ENCODE measurements at places on chromosomes 11 and 22.

GRCh38 chr11:117870103-117870952 is 6.1 kb downstream of the FXYD6 start:
- peak; percentile 64 for DNase-seq

DNA sequence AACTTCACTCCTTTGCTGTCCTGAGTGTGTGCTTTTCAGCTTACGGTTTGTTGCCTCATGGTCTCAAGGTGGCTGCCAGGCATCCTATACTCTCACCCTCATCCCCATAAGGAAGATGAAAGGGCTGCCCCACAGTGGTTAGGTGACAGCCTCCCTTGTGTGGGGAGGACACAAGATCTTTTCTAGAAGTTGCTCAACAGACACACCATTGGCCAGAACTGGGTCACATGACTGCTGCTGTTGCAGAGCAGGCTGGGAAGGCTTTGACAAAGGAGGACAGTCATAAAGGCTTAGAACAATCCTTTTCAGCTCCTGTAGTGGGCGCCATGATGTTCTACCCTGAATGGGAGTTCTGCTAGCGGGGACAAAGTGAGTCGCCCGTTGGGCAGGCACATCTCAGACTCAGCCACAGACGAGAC is 69.7 kb upstream of the RASD2 start:
- DNase-seq, result no peak

DNA sequence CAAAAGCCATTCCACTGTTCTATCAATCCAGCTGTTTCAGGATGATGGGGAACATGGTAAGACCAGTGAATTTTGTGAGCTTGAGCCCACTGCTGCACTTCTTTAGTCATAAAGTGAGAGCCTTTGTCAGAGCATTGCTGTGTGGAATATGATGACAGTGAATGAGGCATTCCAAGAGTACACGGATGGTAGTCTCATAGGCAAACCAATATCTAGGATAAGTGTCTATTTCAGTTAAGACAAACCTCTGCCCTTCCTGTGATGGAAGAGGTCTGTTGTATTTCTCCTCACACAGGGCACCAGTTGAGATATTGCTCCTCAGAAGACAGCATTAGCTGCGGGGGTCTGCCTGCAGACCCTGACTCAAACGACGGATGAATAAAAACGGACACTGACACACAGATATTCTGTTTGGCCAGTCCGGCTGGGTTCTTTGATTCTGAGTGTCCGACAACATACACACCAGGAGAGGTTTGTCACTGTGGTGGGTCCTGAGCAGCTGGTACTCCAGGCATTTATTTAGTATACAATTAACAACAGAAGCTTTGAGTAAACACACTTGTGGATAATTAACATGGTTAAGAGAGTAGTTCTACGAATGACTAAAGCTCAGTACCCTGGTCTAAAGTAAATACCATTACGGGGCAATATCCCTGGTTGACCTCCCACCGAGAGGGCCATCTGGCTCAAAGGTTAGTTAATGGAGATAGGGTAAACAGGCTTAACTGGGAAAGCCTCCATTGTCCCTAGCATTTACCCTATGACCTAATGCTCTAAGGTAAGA is 121.7 kb downstream of the ZNF280B start:
- no peak for DNase-seq

DNA sequence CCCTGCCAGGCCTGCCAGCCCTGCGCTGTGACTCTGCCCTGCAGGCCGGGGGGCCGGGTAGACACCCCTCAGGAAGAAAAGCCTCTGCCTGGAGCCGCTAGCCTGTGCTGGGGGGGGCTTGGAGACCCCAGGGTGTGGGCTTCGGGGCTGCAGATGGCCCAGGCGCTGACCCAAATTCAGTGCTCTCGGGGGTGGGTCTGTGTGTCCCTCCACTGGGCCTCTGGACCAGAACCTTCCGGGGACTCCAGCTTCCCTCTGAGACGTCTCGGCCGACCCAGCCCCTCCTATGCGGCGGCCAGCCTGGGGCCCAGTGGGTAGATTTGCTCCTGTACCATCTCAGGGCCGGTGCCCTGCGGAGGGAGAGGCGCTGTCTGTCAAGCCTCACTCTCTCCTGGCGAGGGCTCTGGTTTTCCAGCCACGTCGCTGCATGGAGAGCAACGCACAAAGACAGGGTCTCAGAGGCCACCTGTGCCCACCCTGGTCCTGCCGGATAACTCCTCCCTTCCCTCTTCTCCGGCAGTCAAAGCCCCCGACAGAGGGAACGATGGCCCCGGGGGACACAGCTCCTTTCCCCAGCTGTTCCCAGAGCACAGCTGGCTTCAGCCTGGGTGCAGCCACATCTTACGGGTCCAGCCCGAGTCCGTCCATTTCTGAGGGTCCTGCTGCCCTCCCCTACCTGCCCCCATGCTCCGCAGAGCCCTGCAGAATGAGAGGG is 40.1 kb upstream of the TOLLIP start:
- DNase-seq, result no peak

GRCh38 chr11:117195761-117196160 is 3.4 kb upstream of the TAGLN start:
- no peak for DNase-seq

DNA sequence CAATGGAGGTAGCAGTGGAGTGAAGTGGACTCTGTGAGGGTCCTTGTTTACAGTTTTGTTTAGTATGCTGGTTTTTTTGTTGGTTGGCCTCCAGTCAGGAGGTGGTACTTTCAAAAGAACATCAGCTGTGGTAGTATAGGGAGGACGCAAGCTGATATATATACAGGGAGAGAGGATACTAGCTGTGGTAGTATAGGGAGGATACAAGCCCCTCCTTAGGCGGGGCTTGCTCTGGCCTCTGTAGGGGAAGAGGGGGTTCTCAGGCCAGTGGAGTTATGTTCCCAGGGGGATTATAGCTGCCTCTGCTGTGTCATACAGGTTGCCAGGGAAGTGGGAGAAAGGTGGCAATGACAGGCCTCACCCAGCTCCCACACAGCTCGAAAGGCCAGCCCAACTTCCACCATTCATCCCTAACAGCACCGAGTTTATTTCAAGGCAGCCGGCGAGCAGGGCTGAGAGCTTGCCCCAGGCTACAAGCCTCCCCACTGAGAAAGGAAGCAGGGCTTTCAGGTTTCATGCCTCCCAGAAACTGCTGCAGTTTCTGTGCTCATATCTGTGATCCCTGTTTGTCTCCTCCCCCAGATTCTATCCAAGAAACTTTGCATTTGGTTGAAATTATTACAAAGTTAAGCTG is 10.4 kb downstream of the OR52E6 start:
- no peak for DNase-seq

DNA sequence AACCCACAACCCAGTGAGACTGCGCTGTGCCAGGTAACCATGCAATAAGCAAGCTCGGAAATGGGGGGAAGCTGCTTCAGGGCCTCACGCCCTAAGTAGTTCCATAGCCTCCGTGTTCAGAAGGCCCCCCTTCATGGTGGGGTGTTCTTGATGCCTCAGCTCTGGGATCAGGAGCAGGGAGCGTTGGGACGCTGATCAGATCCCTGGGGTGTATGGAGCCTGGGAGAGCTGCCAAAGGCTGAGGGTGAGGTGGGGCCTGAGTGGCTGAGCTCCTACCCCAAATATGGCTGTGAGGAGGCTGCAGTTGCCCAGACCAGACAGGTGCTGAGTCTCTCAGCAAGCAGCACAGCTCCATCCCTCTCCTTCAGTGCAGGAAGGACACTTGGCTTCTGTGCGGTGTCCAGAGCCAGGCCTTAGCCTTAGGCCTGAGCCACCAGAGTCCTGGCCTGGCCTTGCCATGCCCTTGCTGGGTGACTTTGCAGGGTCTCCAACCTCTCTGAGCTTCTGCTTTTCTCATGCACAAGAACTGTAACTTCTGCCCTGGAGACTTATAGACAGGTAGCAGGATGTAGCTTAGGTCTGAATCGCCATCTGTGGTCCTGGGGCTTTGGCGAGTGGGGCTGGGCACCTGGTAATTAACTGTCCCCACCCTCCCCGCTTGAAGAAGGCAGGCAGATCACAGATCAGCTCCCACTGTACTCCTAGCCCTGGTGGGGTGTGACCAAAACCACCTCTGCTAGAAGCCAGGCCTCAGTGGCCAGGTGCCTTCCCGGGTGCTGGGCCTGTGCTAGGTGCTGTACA is 5.3 kb downstream of the MMP11 start:
- DNase-seq, result no peak

DNA sequence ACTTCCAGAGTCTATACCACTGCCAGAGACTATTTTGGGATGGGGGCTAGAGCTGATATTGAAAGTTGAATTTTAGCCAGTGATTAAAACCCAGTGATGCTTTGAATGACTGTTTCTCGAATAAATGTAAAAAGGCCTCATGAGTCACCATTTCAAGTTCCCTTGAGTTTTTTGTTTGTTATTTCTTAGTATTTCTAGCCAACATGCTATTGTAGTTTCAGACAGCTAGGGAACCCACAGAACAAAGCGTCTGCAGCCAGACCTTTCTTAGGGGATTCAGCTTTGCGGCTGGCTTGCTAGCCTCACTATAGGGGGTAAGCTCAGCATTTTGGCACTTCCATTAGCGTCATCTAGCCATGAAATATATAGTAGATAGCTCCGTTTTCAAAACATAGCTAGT is 66.5 kb downstream of the DBX1 start:
- DNase-seq, result no peak

GRCh38 chr11:133515107-133515506 is 17.2 kb downstream of the OPCML start:
- no peak for DNase-seq

GRCh38 chr11:96235751-96236150 is 107.2 kb downstream of the MAML2 start:
- DNase-seq, result no peak

DNA sequence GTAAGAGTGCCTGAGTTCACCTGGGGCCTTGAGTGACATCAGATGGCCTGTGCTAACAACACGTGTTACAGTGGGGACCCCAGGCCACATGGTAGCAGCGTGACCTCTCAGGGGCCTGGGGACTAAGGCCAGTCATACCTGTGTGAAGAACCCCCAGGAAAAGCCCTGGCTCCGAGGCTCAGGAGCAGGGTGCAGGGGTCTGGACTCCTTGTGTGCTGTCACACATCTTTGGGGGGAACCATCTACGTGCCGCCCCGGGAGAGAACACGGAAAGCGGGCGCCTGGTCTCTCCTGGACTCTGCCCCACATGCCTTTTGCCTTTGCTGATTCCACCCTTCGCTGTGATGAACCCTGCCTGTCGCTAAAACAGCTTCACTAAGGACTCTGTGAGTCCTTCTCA is 48.7 kb downstream of the SHANK2 start:
- DNase-seq, result no peak

GRCh38 chr11:110453684-110454354 is 24.1 kb downstream of the FDX1 start:
- no peak for DNase-seq

DNA sequence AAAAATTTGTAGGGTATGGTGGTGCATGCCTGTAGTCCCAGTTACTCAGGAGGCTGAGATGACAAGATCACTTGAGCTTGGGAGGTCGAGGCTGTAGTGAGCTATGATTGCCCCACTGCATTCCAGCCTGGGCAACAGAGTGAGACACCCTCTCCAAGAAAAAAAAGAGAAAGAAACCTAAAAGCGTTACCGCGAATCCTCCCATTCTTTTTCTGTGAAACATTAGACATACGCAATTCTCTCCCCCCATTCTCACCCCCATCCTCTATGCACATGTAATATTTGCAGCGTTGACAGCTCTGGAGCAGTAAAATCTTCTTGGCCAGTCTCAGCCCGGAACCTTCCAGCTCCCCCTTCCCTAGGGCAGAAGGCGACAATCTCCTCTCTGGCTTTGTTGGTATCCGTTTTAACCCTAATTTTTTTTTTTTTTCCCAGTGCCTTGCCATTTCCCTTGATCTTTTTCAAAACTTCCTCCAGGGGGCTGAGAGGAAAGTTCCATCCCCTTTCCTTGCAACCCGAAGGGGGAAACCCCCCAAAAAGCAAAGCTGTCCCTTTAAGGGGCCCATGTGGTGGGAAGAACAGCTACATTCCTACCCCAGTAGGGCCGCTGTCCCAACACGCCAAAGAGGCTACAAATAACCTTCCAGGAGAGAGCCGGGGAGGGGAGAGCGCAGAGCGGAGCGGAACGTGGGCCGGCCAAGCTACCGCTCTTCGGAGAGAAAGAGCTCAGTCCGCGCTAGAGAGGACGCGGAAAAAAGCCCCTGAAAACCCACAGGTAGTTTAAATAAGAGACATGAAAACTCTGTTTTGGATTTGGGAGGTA is 1.9 kb downstream of the LRP4 start:
- no peak for DNase-seq

DNA sequence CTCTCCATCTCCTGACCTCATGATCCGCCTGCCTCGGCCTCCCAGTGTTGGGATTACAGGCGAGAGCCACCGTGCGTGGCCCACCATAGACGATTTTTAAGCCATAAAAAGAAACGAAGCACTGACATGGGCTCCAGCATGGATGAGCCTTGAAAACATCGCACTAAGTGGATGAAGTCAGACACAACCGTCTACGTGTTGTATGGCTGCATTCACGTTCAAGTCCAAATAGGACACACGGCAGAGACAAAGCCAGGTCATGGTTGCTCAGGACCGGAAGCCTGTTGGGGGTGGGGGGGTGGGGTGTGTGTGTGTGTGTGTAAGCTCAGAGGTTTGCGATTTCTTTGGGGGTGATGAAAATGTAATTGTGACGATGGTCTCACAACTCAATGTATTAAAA is 10.0 kb downstream of the RRP7A start:
- DNase-seq, result no peak

DNA sequence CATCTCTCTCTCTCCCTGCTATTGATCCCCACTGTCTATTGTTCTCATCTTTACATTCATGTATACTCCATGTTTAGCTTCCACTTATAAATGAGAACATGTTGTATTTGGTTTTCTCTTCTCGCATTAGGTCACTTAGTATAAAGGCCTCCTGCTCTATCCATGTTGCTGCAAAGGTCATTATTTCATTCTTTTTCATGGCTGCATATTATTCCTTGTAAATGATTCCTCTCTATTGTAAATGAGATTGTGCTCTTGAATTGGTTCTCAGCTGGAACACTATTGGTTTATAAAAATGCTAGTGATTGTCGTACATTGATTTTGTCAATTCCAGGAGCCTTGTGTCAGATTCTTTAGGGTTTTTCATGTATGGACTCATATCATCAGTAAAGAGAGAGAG is 13.5 kb downstream of the ACRV1 start:
- DNase-seq, result no peak

- DNase-seq, result no peak
Observed at GRCh38 chr22:38163844-38164550, 17.6 kb downstream of the PLA2G6 start.

GRCh38 chr11:62546929-62547625 is 471 bp upstream of the AHNAK start:
- DNase-seq, result peak; percentile 56

DNA sequence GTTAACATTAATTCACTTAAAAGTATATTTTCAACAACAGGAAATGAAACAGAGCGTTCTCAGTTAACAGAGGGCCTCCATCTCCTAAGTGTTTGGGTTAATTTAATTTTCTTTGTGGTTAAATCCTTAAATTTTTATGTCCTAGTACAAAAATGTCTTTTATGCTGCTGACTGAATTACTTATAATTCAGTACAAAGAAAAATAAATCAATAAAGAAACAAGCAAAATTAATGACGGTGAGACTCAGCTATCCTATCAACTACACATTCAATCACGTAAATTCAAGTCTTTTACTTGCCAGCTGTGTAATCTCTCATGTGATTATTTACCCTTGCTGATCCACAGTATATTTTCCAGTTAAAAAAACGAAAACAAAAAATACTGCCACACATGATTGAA is 81.4 kb downstream of the BBOX1 start:
- DNase-seq, result no peak

GRCh38 chr22:19663286-19663815 is 51.0 kb upstream of the SEPTIN5 start:
- peak; percentile 65 for DNase-seq

Measured in RPMI8226 (cell line).